Placental pericyte (primary cell): ENCODE measurements at places on chromosomes 5 and 9. TPM values are rescaled to one million over a fixed set of nuclear protein-coding genes. Genes with fewer than 3 reads are reported as not detected.

The TRIP13 gene
- total RNA-seq = 1.5 and 69.1 TPM in 2 replicates

The INSL4 gene
- not detected in 2 replicates for total RNA-seq

The CHSY3 gene
- 8.3 and 15.6 TPM in 2 replicates for total RNA-seq

The ITGA2 gene
- 29.1 and 313 TPM in 2 replicates for total RNA-seq

The STK10 gene
- total RNA-seq = 28.2 and 46.8 TPM in 2 replicates

The HCN1 gene
- under 0.01 TPM in 1 of 2 replicates, not detected in the other for total RNA-seq

The CNTNAP3 gene
- total RNA-seq = under 0.01 and 1.4 TPM in 2 replicates

The RNF180 gene
- 1.0 and 1.3 TPM in 2 replicates for total RNA-seq

The GBA2 gene
- 41.9 and 42.0 TPM in 2 replicates for total RNA-seq

The SPINK4 gene
- 1.3 and 1.8 TPM in 2 replicates for total RNA-seq

The TNFSF8 gene
- not detected in 2 replicates for total RNA-seq

The GIN1 gene
- 4.2 and 6.4 TPM in 2 replicates for total RNA-seq

The IFNA21 gene
- total RNA-seq = not detected in 2 replicates

The SCGB3A2 gene
- total RNA-seq = not detected in 2 replicates

The AGXT2 gene
- not detected in 2 replicates for total RNA-seq

The CNTNAP3B gene
- total RNA-seq = under 0.01 and 0.57 TPM in 2 replicates

The PDZD2 gene
- total RNA-seq = 0.44 and 5.3 TPM in 2 replicates

The ADAMTSL1 gene
- total RNA-seq = 8.8 and 18.6 TPM in 2 replicates

The HMCN2 gene
- total RNA-seq = not detected in 2 replicates

The C9orf153 gene
- under 0.01 and 0.14 TPM in 2 replicates for total RNA-seq

The SLC34A3 gene
- not detected in 2 replicates for total RNA-seq

The TMEM232 gene
- total RNA-seq = 0.72 and 2.6 TPM in 2 replicates
